ENCODE measurements at places on chromosomes 5 and 9. TPM values are rescaled to one million over a fixed set of nuclear protein-coding genes. Genes with fewer than 3 reads are reported as not detected.
A peak's percentile ranks its signal among the peaks of the same experiment; 100 is the strongest.

The KIF24 gene
- 5.9 TPM for total RNA-seq

DNA sequence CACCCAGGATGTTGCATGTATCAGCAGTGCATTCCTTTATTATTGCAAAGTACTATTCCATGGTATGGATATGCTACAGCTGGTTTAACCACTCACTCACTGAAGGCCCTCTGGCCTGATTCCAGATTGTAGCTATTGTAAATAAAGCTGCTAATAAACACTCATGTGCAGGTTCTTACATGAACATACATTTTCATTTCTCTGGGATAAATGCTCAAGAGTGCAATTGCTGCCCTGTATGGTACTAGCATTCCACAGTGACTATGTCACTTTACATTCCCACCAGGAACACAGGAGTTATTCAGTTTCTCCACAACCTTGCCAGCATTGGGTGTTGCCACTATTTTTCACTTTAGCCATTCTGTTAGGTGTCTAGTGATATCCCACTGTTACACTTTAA, 267.6 kb downstream of the SPOCK1 start:
- no peaks in the 10 kb centered on the region for H3K4me1 ChIP-seq
- H3K4me3 ChIP-seq, result no peak overlapping the region
- H3K27me3 ChIP-seq, result peaks cover 12% of the 10 kb centered on the region
- H3K27ac ChIP-seq, result no peak overlapping the region
- no peak for DNase-seq
- no peaks in the 10 kb centered on the region for H3K36me3 ChIP-seq

The SARDH gene
- total RNA-seq, result 5.5 TPM

DNA sequence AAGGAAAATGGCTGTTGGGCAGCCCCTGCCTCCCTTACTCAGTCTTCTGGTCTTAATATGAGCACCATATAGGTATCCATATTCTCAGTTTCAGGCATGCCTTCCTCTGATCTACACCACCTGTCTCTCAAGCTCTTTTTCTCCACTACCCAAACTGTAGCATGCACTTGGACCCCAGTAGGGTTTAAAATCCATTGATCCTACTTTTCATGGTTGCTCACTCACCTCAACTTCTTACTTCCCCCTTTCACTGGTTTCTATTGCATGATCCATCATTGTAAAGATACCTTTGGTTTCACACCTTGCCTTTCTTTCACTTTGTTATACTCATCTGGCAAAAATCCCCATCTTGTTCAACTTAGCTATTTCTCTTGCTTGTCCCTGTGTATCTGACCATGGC, 159.4 kb downstream of the KDM4C start:
- H3K27ac ChIP-seq, result no peak overlapping the region
- H3K4me3 ChIP-seq, result no peak overlapping the region
- H3K27me3 ChIP-seq, result no peaks in the 10 kb centered on the region
- H3K4me1 ChIP-seq, result peaks cover 44% of the 10 kb centered on the region

DNA sequence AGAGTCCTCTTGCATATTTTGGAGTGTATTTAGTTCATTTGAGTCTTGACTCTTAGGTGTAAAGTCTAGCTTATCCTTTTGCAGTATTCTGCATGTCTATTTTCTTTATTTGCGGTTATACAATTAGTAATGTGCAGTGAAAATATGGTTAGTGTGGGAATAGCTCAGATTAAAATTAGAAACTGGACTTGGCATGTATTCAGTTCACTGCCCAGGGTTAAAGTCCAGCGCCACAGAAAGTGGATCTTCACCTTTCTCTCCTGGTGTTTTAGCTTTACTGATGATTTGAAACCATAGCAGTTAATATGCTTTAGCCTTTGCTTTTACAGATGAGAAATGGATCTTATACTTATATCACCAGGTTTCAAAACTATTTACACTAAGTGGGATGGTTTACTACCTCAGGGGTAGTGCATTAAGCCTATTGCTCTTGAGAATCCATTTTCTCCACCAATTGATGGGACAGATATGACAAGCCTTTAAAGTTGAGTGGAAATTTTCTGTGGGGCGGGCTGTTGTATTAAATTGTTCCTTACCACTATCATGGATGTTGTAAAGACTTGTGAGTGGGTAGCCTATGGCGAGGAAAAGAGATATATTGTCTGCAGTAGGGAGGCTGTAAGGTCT, 48.9 kb downstream of the PBX3 start:
- H3K27me3 ChIP-seq, result no peaks in the 10 kb centered on the region
- H3K27ac ChIP-seq, result no peak overlapping the region
- no peaks in the 10 kb centered on the region for H3K4me1 ChIP-seq
- DNase-seq, result no peak
- H3K4me3 ChIP-seq, result no peak overlapping the region
- H3K36me3 ChIP-seq, result no peaks in the 10 kb centered on the region

- peak; percentile 75 for DNase-seq
- H3K36me3 ChIP-seq, result peaks cover 25% of the 10 kb centered on the region
- no peaks in the 10 kb centered on the region for H3K27me3 ChIP-seq
- no peak overlapping the region for H3K4me3 ChIP-seq
- peaks cover 31% of the 10 kb centered on the region for H3K4me1 ChIP-seq
- peak overlapping the region; percentile 20 for H3K27ac ChIP-seq
Measured at GRCh38 chr5:140402258-140403074, 833 bp downstream of the ANKHD1 start.

Data from activated CD8-positive, alpha-beta T cell treated with anti-CD3 and anti-CD28 coated beads for 36 hours (primary cell).